ENCODE measurements at places on chromosomes 1 and 21.

DNA sequence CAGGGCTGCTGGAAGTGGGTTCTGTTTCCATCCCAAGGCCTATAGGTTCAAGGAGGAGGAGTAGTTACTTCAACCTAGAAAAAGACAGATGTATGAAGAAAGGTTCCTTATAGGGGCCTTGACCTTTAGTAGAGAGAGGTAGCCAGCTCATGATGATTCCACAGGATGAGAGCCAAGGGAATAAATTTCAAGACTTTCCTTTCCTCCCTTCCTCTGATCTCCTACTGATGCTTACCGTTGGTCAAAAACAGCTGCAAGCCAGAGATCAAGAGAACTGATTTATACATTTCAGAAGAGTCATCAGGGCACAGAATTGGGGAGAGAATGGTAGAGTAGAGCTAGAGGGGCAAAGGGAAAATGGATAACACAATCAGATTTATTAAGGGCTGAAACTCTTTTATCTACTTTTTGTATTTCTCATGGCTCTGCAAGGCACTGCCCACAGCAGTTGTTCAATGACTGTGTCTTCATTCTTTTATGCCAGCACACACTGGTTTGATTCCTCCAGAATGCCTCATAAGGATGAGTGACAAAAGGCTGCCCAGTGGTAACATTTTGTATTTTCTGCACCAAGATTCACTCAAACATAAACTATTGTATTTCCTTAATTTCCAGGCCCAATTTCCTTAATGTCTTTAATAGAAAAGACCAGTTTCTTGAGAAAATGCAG is 37.4 kb downstream of the AK5 start:
- DNase-seq, result no peak

DNA sequence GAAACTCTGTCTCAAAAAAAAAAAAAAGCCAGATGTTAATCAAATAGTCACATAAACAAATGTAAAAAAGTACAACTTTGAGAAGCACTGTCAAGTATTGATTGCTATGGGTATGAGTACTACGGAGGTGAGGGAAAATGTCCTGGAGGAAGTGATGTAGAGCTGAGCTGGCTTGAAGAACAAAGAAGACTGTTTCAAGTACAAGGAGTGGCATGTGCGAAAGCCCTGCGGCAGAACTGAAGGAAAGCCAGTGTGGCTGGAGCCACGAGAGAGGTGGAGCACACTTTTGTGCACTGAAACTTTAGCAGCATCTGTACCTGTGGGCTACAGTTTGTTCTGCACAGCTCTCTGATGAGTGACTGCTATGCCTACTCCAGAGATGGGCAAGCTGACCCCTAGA is 5.4 kb upstream of the RPS6KA1 start:
- DNase-seq, result peak; percentile 8

DNA sequence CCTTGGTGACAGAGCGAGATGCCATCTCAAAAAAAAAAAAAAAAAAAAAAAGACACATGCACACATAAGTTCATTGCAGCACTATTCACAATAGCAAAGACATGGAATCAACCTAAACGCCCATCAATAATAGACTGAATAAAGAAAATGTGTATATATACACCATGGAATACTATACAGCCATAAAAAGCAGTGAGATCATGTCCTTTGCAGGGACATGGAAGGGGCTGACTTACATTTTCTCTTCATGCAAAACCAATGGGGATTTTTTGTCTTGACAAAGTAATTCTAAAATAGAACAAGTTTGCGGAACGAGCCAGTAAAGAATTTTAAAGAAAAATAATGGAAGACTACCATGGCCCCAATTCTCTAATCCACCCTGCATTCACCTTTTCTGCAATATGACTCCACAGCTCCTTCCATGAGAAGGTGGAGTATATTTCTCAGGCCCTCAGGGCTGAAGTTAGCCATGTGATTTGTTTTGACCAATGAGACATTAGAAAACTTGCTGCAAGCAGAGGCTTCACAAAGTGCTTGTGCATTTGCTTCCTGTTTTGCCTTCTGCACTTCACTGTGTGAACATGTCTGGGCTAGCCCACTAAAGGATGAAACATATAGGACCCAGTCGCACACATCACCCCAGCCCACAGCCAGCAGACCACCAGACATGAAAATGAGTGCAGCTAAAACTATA is 78.8 kb upstream of the NR5A2 start:
- DNase-seq, result no peak

GRCh38 chr1:245001252-245001651 is 136.9 kb upstream of the HNRNPU start:
- DNase-seq, result no peak

GRCh38 chr1:60636946-60637345 is 445.4 kb upstream of the NFIA start:
- no peak for DNase-seq

DNA sequence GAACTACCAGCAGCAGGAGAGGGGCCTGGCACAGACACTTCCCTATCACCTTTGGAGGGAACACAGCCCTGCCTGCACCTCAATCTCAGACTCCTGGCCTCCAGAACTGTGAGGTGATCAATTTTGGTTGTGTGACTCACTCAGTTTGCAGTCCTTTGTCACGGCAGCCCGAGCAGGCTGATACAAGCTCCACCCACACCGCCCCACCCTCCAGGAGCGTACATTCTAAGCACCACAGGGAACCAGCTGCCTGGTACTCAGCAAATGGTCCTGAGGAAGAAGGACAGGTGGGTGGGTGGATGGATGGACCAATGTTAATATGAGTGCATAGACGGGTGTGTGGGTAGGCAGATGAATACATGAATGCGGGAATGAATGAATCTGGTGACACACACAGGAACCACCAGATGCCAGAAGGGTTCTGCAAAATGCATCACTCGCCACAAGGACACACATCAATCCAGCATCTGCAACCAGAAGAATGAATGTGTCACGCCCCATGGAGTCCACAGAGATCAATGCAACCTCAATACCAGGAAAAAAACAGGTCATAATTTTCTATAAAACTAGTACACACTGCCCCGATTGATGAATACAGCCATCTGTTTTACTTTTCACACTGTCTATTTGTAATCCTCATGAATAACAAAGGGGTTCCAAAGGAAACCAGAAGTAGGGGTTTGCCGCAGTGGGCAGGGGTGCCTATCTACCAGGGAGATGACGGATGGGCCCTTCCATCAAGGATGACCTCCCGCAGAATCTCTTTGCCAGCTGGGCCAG is 284.5 kb downstream of the NPHP4 start:
- DNase-seq, result no peak

DNA sequence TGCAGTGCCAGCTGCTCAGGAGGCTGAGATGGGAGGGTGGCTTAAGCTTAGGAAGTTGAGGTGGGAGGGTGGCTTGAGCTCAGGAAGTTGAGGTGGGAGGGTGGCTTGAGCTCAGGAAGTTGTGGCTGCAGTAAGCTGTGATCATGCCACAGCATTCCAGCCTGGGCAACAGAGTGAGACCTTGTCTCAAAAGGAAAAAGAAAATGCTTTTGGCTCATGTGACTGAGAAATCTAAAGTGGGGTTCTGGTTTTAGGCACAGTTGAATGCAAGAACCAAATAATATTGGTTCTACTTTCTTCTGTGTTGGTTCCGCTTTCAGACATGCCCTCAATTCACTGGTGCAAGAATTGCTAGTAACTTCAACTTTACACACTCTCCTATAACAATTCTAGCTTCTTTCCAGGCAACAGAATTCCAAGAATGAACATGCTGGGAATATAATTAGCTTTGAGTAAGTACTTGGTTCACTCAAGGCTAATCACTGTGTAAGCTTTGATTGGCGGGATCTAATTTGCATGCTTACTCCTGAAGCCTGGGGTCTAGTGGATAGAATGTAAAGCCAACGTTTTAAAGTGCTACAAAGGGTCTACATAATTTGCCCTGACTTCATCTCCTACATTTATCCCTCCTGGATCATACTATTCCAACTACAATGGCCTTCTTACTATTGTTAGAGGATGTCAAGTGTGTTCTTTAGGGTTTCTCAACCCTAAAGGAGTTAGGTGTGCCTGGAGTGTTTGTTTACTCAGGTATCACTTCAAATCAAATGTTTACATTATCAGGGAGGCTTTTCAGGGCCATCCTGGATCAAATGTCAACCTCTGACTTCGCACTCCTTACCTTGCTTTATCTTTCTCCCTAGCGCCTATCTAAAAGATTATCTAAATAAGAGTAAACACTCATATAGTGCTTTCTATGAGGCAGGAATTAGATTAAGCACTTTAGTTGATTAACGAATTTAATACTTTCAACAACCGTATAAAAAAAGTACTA is 115.1 kb downstream of the SLC16A1 start:
- DNase-seq, result no peak

- no peak for DNase-seq
Measured at GRCh38 chr21:15841856-15842564, 112.2 kb downstream of the USP25 start.

GRCh38 chr1:240004086-240004749 is 87.5 kb upstream of the FMN2 start:
- peak; percentile 3 for DNase-seq

- no peak for DNase-seq
Measured at GRCh38 chr1:115310581-115311473, 27.2 kb downstream of the NGF start.

- DNase-seq, result no peak
Measured at GRCh38 chr21:35081861-35082260, 32.8 kb upstream of the RUNX1 start.

DNA sequence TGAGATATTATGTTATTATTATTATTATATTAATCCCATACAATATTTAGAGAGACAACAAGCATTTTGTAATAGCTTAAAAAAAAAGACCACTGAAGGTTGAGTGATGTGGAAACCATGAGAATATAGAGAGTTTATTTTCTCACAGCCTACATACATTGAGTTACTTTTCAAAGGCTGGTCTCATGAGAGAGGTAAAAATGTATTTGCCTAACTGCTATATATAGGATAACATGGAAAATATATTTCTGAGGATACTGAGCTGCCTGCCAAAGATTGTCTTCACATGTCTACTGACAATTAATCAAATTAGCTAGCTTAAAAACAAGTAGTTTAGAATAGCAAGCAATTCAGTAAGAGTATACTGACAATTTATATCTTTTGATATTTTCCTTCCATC is 192.2 kb upstream of the NRIP1 start:
- no peak for DNase-seq

- DNase-seq, result peak; percentile 48
Measured at GRCh38 chr1:156677616-156678596, 699 bp upstream of the NES start.

GRCh38 chr21:44589586-44590305 is 2.6 kb downstream of the KRTAP10-6 start:
- no peak for DNase-seq

GRCh38 chr1:182478238-182478637 is 28.3 kb downstream of the RGSL1 start:
- DNase-seq, result no peak

GRCh38 chr1:36096500-36097432 is 8.1 kb downstream of the ADPRS start:
- DNase-seq, result no peak

GRCh38 chr1:234062166-234062565 is 157.7 kb downstream of the SLC35F3 start:
- no peak for DNase-seq

GRCh38 chr1:165456114-165456513 is 11.2 kb upstream of the RXRG start:
- DNase-seq, result no peak

DNA sequence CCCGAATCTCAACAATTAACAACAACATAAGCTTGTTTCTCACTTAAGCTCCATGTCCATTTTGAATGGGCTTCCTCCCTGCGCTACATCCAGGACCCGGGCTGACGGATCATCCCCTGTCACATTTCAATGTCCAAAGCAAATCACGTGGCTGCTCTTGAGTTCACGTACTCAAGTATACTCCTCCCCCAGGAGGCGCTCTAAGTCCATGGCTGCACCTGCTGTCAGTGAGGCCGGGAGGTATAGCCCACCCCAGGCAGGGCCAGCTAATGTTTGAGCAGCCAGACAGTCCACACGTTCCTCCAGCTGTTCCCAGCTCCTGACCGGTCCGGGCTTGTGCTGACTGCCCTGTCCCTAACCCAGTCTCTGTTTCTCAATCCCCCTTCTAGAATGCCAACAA is 220.8 kb downstream of the SLC35F3 start:
- no peak for DNase-seq

GRCh38 chr1:77639056-77639455 is 43.4 kb downstream of the ZZZ3 start:
- peak; percentile 57 for DNase-seq

DNA sequence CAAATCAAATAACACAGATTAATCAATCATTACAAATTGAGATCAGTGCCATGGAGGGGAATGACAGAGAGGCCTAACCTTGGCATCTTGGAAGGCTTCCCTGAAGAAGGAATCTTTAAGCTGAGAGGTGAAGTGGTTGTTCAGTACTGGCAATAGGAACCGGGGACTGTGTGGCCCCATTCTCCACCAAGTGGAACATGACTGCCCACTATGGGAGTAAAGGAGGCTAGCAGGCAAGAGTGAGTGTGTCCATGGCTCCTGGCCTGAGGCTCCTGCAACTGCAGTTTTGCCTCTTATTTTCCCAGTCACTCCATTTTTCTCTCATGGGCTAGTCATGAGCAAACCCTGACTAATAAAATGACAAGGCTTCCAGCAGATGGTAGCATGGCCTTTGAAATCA is 112.2 kb upstream of the GJB5 start:
- DNase-seq, result no peak

GRCh38 chr21:22363504-22363903 is 1365.3 kb downstream of the NCAM2 start:
- DNase-seq, result no peak

DNA sequence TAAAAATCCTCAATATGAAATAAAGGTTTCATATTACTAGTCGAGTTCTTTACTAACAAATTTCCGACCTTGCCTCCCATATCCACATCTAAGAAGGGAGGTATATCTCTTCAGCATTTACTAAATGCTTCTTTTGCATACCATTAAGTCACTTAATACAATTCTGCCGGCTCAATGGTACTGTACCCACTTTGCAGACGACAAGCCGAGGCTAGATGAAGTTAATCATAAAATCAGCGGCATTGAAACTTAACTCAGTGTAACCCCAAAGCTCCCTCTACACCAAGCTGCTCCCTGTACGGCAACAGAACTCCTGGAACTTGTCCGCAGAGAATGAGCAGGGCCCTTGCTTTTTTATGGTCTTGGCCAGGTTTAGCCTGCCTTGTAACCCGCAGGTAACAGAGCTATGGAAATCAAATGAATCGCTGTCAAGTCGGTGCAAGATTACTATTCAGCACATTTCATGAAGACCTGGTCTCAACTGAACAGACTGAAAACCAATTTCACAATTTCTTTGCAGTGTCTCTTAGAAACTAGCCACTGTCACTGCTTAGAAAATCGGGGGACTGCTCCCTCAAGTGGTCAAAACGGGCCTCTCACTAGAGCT is 738 bp downstream of the INTS7 start:
- DNase-seq, result no peak
